ENCODE measurements at places on chromosomes 1 and 21.

- DNase-seq: no peak
These were observed 105.0 kb downstream of the GPATCH2 start for GRCh38 chr1:217525773-217526490.

- no peak for DNase-seq
These were observed 876 bp upstream of the CATSPERE start for GRCh38 chr1:244460197-244460596.

DNA sequence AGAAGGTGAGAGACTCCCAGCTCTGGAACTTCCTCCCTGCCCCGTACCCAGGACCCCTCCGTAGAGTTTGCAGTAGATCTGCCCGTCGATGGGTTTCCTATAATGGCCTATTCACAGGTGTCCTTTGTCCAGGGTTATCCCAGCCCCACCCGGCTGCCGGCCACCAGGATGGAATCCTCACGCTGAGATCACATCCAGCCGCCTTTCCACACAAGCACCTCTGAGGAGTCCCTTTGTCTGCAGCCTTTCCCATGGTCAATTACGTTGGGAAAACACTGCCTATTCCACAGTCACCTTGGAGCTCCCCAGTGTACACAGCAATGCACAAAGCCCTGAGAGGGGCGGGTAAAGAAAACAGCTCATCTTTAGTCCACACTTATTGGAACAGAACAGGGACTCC lies 190.0 kb upstream of the EDN2 start:
- DNase-seq: no peak

DNA sequence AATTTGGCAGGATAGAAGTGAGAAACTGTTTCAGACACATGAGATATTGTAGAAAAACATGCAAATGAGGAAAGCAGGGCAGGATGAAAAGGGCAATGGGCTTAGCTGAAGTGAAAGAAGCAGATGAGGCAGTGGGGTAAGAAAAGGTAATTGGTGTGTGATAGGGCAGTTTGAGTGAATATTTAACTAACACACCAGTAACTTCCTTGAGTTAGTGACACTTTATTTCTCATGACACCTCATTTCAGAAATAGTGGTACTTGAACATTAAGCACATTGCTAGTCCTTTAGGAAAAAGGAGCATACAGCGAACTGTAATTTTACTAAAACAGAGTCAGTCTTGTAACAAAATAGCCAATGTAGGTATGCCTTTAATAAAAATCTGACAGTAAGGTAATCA lies 415.0 kb downstream of the DPYD start:
- DNase-seq: no peak

GRCh38 chr1:51555866-51556619 lies 37.0 kb upstream of the EPS15 start:
- DNase-seq: no peak

- no peak for DNase-seq
These were observed 69.8 kb upstream of the DNAH14 start for GRCh38 chr1:224859651-224860050.

DNA sequence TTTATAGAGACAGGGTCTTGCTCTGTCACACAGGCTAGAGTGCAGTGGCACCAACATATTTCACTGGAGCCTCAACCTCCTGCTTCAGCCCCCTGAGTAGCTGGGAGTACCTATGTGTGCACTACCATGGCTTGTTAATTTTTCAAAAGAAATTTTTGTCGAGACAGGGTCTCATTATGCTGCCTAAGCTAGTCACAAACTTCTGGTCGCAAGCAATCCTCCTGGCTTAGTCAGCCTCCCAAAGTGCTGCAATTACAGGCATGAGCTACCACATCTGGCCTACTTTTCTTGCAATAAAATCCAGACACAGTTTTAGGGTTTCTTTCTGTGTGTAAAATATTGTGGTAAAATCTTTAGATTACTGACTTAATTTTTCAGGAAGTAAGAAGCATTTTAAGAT lies 27.9 kb upstream of the NTPCR start:
- DNase-seq: no peak

GRCh38 chr1:10774615-10775310 lies 21.7 kb downstream of the CASZ1 start:
- DNase-seq: no peak

DNA sequence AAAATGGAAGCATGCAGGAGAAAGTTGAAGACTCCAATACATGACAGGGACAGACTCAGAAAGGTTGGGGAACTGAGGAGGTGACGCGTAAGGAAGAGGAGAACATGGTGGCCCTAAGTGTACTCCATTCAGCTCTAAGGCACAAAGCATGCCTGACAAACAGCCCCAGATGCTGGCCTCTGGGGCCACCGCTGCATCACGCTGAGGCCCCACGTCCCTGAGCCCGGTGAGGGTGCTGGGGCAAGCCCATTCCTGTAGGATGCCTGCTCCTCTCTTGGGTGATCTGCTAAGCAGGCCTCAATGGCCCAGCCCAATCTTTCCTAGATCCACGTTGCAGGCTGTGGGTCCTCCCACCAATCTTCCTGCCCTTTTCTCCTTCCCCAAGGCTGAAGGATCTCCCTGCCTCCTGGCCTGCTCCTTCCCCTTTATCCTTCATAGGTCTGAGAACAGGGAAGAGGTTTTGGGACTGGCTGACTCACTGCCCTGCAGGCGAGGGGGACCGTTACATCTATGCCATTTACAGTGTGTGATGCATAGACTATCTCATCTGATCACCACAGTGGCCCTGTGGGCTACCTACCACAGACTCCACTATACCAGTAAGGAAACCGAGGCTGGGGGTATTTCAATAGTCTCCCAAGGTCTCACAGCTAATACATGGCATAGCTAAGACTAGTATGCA lies 16.8 kb upstream of the NID1 start:
- DNase-seq: no peak

- DNase-seq: no peak
These were observed 1.2 kb downstream of the PIGP start for GRCh38 chr21:37071561-37072273.

- DNase-seq: no peak
These were observed 22.6 kb downstream of the TNFRSF8 start for GRCh38 chr1:12085643-12086260.

- no peak for DNase-seq
These were observed 15.4 kb downstream of the CEP350 start for GRCh38 chr1:179969962-179970361.

DNA sequence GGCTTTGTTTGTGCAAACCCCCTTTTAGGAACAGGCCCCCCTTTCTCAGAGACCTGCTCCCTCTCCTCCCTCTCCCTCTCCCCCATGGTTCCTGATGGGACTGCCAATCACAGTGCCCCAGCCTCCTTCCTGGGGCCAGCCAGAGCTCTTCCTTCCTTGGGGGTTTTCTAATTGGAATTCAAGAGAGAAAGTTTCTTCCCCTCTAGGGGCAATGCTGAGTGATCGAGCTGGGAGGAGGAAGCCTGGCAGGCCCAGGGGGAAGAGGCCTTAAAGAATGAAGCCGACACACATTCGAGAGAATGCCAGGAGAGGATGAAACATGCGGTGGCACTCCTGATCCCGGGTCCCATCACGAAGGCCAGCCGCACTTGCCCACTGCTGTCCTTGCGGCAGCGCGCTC lies 21.3 kb upstream of the COL16A1 start:
- DNase-seq: no peak

- DNase-seq: no peak
These were observed 484.4 kb upstream of the ZRANB2 start for GRCh38 chr1:71565262-71565661.

DNA sequence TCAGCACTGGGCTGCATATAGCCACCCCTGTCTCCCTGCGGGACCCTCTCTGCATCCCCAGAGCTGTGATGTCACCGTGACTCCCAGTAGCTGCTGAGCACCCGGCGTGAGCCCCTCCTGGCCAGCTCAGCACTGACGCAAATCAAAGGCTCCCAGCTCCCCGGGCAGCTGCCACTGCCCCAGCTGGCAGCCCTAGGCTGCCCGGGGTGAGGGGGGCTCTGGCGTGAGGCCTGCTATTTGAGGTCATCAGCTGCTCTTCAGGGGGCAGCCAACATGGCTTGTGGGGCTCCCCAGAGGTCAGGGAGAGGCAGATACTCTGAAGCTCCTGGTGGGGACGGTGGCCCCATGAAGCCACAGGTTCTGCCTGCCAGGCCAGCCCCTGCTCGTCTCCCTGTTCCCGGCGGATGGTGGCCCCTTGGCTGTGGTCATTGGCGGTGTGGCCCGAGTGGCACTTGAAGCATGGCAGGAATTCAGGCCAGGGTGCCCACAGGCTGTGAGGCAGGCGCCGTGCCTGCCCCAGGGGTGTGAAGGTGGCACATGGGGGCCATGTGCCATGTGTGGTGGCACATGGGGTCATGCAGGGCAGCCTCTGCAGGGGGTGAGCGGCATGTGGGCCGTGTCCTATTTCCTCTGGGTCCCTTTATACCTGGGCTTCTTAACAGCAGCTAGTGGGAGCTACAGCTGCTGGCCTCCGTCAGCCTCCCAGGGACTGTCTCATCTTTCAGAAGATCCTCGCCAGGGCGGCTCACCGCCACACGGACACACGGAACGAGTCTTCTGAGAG lies 85.4 kb downstream of the SIK1 start:
- DNase-seq: no peak

DNA sequence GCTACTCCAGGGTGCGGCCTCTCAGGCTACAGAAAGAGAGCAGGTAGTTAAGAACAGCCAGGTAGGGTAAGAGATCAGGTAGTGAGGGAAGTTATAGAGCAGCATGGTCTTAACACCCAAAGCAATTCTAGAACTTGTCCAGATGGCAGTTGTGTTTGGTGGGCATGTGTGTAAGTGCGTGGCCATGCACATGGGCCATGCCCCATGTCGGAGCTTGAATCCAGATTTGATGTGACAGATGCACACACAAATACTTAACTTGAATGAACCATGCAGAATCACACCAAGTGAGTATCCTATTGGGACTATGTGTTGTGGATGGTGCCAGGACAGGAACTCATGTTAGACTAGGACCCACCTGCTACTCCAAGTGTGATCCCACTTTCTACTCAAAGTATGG lies 145.7 kb upstream of the HMGB4 start:
- no peak for DNase-seq

- peak; percentile 70 for DNase-seq
These were observed 281.6 kb downstream of the BRINP3 start for GRCh38 chr1:190196020-190196419.

DNA sequence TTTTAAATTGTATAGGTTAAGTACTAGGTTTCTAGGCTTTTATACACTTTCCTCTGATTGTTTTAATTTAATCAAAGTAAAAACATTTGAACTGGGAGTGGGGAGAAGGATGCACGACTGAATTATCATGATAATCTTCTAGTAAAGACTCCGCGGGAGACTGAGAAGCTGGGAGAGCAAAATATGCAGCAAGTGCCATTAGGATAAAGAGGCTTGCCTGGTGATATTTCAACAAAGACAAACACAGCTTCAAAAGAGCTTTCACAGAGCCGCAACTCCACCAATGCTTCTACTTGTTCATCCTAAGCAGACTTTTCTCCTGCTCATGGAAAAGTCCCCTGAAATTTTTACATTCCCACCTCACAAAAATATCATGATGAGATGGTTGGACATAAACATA lies 239.0 kb upstream of the PTBP2 start:
- no peak for DNase-seq

GRCh38 chr1:160776178-160776577 lies 19.8 kb upstream of the LY9 start:
- no peak for DNase-seq

- no peak for DNase-seq
These were observed 22.8 kb downstream of the COA6 start for GRCh38 chr1:234396092-234396491.

GRCh38 chr1:78369546-78369945 lies 121.2 kb upstream of the PTGFR start:
- no peak for DNase-seq

- no peak for DNase-seq
These were observed 184.0 kb downstream of the VPS13D start for GRCh38 chr1:12413664-12414410.

- DNase-seq: no peak
These were observed 13.6 kb downstream of the NFYC start for GRCh38 chr1:40704817-40705733.

GRCh38 chr1:107941123-107941522 lies 23.9 kb downstream of the VAV3 start:
- no peak for DNase-seq
